ENCODE measurements at places on chromosomes 5 and 9.
A peak's percentile ranks its signal among the peaks of the same experiment; 100 is the strongest.

GRCh38 chr5:6026766-6027406 lies 351.5 kb downstream of the MED10 start:
- no peak for DNase-seq

DNA sequence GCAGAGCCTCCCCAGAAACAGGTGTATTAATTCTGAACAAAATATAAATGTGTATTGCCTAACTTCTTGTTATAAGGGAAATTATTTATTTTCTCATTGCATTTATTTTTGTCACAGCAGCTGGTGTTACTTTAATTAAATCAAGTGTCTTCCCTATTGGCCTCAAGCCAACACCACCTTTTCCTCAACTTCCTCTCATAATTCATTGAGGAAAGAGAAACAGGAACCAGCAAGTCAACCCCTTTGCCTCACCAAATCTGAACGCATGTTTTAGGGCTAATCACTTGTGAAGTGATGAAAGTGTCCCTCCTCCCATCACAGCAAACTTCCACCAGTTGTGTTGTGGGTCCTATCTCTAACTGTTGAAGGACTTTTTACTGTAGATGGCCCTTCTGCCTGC lies 73.1 kb downstream of the DIRAS2 start:
- DNase-seq: peak; percentile 45

DNA sequence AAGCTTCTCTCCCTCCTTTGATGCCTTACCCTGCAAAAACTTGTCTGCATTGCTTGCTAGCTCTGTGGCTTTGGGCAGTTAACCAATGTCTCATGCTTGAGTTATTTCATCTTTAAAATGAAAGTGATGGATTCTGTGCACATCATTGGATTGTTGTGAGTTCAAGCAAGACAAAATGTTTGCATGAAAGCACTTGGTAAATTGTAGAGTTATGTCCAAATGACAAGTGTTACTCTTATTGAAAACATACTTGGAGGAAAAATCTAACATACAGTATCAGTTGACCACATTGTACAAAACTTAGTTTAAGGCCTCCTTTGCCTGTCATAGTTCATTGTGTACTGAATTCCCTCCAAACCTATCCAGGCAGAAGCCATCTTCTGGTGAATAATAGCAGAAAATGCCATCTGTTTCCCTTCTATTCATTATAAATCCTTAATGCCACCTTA lies 30.0 kb downstream of the TGFBR1 start:
- no peak for DNase-seq

DNA sequence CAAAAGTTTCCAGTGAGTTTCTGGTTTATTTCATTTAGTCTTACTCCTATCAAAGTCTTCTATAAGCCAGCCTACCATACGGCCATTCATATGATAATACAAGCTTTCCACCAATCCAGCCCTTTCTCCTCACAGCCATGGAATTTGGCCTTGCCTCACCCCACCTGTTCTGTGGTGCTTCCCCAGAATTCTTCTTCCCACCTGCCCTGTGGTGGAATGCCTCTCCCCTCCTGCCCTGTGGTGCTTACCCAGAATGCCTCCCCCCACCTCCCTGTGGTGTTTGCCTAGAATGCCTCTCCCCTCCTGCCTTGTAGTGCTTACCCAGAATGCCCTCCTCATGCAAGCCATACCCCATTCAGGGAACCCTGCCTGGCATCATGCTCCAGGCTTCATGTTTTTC lies 90.3 kb upstream of the APC start:
- no peak for DNase-seq

DNA sequence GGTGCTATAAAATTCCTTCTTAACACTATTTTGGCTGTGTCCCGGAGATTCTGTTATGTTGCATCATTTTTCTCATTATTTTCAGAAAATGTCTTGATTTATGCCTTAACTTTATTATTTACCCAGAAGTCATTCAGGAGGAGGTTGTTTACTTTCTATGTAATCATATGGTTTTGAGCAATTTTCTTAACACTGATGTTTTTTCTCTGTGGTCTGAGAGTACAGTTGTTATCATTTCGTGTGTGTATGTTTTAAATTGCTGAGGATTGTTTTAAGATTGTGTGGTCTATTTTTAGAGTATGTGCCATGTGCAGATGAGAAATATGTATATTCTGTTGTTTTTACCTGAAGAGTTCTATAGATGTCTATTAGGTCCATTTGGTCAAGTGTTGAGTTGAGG lies 498.1 kb upstream of the ZNF608 start:
- DNase-seq: no peak

All from inflammatory macrophage treated with lipopolysaccharide for 4 hours (primary cell).